ENCODE measurements at places on chromosomes 2 and 18.

DNA sequence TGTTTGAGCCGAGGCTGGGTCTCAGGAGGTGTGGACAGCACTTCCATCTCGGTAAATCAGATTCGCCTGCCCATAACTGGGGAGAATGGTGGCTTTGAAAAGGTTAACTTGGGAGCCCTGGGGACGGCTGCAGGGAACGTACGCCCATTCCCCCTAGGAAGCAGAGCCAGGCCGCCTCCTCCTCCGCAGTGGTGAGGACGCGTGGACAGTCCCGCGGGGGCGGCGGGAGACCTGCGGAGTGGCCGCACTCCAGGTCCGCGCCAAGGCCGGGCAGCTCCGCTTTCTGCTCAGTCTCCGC, 845 bp upstream of the MYCN start:
- no peak for DNase-seq

GRCh38 chr2:104845552-104845931, 8.4 kb upstream of the POU3F3 start:
- DNase-seq: no peak

DNA sequence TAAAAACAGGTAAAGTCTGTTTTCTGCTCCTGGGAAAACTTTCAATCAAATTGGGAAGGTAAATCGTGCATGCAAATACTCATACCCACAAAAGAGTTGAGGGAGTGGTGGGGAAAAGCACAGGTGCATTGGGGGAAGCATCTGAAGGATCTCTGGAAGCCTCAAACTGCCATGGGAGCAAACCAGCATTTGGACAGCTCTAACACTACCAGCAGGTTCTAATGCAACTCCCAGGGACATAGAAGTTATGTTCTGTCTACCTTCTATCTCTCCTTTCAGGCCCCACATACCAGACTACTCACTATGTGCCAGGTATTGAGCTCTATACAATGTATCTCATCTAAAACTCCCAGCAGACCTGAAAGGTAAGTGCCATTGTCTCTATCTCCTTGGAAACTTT, 933.7 kb downstream of the NRXN1 start:
- no peak for DNase-seq

- no peak for DNase-seq
Observed at GRCh38 chr2:17199741-17200140, 318.5 kb downstream of the RAD51AP2 start.

GRCh38 chr2:6079405-6079804, 387.2 kb downstream of the SOX11 start:
- no peak for DNase-seq
